ENCODE measurements at places on chromosomes 7 and 10.

- DNase-seq: no peak
Observed at GRCh38 chr10:124509880-124510632, 48.4 kb downstream of the LHPP start.

- no peak for DNase-seq
Observed at GRCh38 chr7:94510582-94511496, 1.2 kb downstream of the CASD1 start.

DNA sequence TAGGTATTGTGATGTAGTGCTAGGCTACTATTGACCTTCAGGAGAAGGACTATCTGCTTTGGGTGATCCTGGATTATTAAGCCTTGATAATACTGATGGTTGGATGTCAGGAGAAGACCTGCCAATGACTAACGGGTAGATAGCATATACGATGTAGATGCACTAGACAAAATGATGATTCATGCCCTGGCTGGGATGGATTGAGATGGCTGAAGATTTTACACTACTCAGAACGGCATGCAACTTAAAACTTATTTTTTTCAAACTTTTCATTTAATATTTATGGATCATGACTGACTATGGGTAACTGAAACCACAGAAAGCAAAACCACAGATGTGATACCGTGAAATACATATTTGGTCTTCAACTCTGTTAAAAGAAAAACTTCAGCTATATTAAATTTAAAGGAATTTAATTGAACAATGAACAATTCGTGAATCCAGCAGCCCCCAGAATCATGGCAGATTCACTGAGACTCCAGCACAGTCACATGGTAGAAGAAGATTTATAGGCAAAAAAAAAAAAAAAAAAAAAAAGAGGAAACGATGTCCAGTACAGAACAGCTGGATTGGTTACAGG is 124.6 kb upstream of the CDK13 start:
- no peak for DNase-seq

DNA sequence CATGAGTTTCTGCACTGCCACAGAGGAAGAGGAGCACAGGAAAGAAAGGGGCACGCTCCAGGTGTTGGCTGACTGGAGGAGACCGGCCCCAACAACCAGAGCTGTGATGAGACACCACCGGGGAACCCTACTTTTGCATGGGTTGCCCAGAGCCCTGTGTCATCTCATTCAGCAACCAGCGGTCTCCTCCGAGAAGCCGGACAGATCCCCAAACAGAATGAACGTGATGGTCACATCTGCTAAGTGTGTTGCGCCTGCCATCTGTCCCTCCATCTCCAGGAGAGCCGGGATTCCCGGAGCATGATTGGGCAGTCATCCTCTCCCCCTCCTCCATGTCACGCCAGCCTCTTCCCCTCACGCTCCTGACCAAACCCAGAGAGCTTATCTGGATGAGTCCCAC is 22.9 kb downstream of the PARP12 start:
- DNase-seq: no peak
